ENCODE measurements at places on chromosomes 7 and 10.
A peak's percentile ranks its signal among the peaks of the same experiment; 100 is the strongest.

GRCh38 chr7:15143121-15143520 lies 240.6 kb upstream of the DGKB start:
- no peak for DNase-seq

- DNase-seq: peak; percentile 98
Measured at GRCh38 chr10:14405076-14406065, 74.6 kb upstream of the FRMD4A start.

DNA sequence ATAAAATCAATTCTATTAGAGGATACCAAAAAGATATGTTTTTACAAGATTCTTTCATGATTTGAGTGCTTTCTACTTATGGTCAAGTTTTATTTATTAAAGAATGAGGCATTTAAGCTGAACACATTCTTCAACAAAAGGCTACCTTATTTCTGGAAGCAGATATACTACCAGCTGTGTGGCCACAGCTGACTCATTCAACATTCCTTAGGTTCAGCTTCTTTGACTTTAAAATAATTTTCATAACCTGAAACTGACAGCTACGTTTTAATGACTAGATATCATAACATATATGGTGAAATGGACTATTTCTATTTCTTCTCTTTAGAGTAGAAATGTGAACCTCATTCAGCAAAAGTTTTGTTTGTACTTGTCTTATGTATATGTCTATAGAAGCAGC lies 414.2 kb upstream of the SEMA3C start:
- no peak for DNase-seq

DNA sequence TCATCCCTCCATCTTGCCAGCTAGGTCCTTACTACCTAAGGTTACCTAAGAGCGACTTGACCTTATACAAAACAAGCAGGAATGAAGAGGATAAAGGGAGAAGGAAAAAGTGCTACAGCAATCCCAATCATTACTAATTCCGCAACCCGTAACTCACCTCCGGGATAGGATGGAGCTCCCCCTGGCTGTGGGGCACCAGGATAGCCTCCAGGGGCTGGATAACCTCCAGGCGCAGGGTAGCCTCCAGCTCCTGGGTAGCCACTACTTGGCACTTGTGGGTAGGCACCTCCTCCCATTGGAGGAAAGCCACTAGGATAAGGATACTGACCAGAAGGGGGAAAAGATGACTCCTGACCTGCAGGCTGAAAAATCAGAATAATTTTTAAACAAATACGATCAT lies 15.8 kb downstream of the ANXA7 start:
- no peak for DNase-seq
